ENCODE measurements at places on chromosomes 1 and 21. TPM values are rescaled to one million over a fixed set of nuclear protein-coding genes. Genes with fewer than 3 reads are reported as not detected.

CRNN gene
- not detected for polyA plus RNA-seq

BRDT gene
- not detected for polyA plus RNA-seq

ATP6V1G3 gene
- polyA plus RNA-seq: 9.4 TPM

PLA2G2C gene
- polyA plus RNA-seq: not detected

AMY1A gene
- not detected for polyA plus RNA-seq

OR2T35 gene
- not detected for polyA plus RNA-seq

CYP4Z1 gene
- 0.44 TPM for polyA plus RNA-seq

MCOLN2 gene
- polyA plus RNA-seq: 1.5 TPM

PLA2G2A gene
- not detected for polyA plus RNA-seq

KRTAP13-2 gene
- polyA plus RNA-seq: not detected

LENEP gene
- 0.91 TPM for polyA plus RNA-seq

CTSE gene
- polyA plus RNA-seq: 0.16 TPM

STIL gene
- polyA plus RNA-seq: 8.3 TPM

MSH4 gene
- 0.21 TPM for polyA plus RNA-seq

GBP2 gene
- polyA plus RNA-seq: 3.8 TPM

FAM151A gene
- polyA plus RNA-seq: 23.0 TPM

ODR4 gene
- 30.1 TPM for polyA plus RNA-seq

PAFAH2 gene
- 17.2 TPM for polyA plus RNA-seq

GBP6 gene
- 0.03 TPM for polyA plus RNA-seq

NBPF4 gene
- polyA plus RNA-seq: not detected

CLCA1 gene
- polyA plus RNA-seq: 0.07 TPM

GBP5 gene
- 0.49 TPM for polyA plus RNA-seq

CCDC17 gene
- 2.0 TPM for polyA plus RNA-seq

GBP4 gene
- 9.0 TPM for polyA plus RNA-seq

CR1L gene
- polyA plus RNA-seq: 0.32 TPM

OR6K3 gene
- 0.08 TPM for polyA plus RNA-seq

FBLIM1 gene
- 58.9 TPM for polyA plus RNA-seq

NBPF20 gene
- 1.8 TPM for polyA plus RNA-seq

BOLA1 gene
- 22.1 TPM for polyA plus RNA-seq

AMY1C gene
- not detected for polyA plus RNA-seq

TNNI3K gene
- 0.68 TPM for polyA plus RNA-seq

All from left renal cortex interstitium (tissue), 4 donors.